ENCODE measurements at places on chromosomes 11 and 22. TPM values are rescaled to one million over a fixed set of nuclear protein-coding genes. Genes with fewer than 3 reads are reported as not detected.

DNA sequence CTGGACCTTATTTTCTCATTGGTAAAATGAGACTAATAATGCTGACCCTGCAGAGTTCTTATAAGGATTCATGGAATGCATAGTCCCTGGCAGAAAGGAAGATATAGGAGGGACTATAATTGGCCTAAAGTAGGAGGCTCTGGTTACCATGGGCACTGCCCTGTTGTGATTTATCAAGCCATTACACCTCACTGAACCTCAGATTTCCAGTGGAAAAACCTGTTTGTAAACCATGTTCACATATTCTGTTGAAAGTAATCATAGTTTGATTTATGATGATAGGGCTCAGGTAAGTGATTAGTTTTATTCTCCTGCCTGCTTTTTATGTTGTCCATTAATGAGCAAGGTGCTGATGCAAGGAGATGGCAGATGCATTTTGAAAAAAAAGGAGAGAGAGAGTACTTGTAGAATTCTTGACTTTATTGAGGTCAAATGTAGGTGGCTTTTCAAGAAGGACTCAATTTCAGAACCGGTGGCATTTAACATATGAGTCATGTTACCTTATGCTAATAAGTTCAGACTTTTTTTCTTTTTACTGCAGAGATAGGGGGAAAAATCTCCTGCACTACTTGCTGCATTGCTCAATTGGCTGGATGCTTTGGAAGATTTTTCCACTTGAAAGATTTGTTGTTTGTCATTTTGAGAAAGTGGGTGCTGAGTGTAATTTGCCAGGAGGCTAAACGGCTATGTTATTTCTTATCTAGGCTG lies 14.6 kb downstream of the NF2 start:
- H3K27ac ChIP-seq: no peak overlapping the region
- no peaks in the 10 kb centered on the region for H3K4me1 ChIP-seq
- H3K27me3 ChIP-seq: no peaks in the 10 kb centered on the region
- DNase-seq: no peak
- H3K36me3 ChIP-seq: no peaks in the 10 kb centered on the region
- H3K4me3 ChIP-seq: no peak overlapping the region

Gene APOC3
- not detected for total RNA-seq

Gene MMP10
- not detected for total RNA-seq

- no peaks in the 10 kb centered on the region for H3K36me3 ChIP-seq
- no peak for DNase-seq
- no peaks in the 10 kb centered on the region for H3K4me1 ChIP-seq
Measured at GRCh38 chr11:119518746-119519730, 96.1 kb upstream of the THY1 start.

- peak overlapping the region; percentile 95 for H3K27ac ChIP-seq
- peaks cover 43% of the 10 kb centered on the region for H3K4me1 ChIP-seq
- peak overlapping the region; percentile 72 for H3K4me3 ChIP-seq
- no peak for DNase-seq
Measured at GRCh38 chr22:21568347-21569075, 997 bp downstream of the UBE2L3 start.

DNA sequence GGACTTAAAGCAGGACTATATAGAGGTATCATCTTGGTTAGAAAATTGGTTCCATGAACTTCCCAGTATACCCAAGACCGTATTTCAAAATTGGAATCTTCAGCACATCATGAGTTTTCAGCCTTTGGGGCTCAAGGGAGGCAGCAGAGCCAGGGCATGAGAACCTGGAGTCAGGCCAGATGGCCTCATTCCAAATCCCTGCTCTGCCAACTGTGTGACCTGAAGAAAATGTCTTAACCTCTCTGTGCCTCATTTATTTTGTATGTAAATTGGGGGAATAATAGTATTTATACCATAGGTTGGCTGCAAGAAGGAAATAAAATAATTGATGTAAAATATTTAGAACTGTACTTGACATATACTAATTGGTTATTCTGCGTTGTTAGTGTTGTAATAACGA lies 987.6 kb downstream of the TBC1D22A start:
- H3K27me3 ChIP-seq: no peaks in the 10 kb centered on the region
- no peaks in the 10 kb centered on the region for H3K4me1 ChIP-seq
- DNase-seq: no peak

DNA sequence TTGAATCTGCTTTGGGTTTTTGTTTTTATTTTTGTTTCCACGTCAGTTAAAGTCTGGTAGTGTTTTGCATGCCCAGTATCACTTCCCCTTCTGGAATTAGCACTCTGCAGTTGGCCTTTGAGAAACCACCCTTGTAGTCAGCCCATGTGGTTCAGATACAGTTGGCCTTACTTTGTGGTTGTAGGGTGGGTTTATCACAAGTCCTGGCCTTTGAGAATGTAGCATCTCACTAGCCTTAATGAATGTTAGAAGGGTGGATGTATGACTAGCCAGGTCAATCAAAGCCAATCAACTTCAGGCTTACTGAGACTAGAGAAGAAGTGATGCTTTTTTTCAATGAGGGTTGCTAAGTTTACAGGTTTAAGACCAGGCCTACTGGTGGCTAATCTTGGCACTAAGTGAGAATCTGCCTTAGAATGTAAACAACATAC lies 19.8 kb downstream of the ARL14EP start:
- DNase-seq: no peak
- no peak overlapping the region for H3K4me3 ChIP-seq
- H3K27ac ChIP-seq: no peak overlapping the region
- H3K4me1 ChIP-seq: no peaks in the 10 kb centered on the region
- H3K36me3 ChIP-seq: peaks cover 8% of the 10 kb centered on the region

GRCh38 chr11:16000065-16000464 lies 356.3 kb downstream of the SOX6 start:
- no peak for DNase-seq
- no peak overlapping the region for H3K27ac ChIP-seq
- H3K27me3 ChIP-seq: no peaks in the 10 kb centered on the region
- no peaks in the 10 kb centered on the region for H3K36me3 ChIP-seq
- no peak overlapping the region for H3K4me3 ChIP-seq

GRCh38 chr11:1889224-1889930 lies 2.3 kb downstream of the PRR33 start:
- peak overlapping the region; percentile 73 for H3K27ac ChIP-seq
- H3K27me3 ChIP-seq: no peaks in the 10 kb centered on the region
- DNase-seq: peak; percentile 83

Gene C11orf87
- not detected for total RNA-seq

Gene SLC22A9
- not detected for total RNA-seq

- no peak overlapping the region for H3K27ac ChIP-seq
- H3K4me3 ChIP-seq: no peak overlapping the region
- H3K4me1 ChIP-seq: no peaks in the 10 kb centered on the region
- no peaks in the 10 kb centered on the region for H3K36me3 ChIP-seq
- DNase-seq: no peak
- H3K27me3 ChIP-seq: no peaks in the 10 kb centered on the region
Measured at GRCh38 chr11:11757909-11758308, 83.9 kb upstream of the USP47 start.

Gene ALX4
- not detected for total RNA-seq

Gene MYEOV
- 0.32 TPM for total RNA-seq

- no peaks in the 10 kb centered on the region for H3K27me3 ChIP-seq
- H3K27ac ChIP-seq: no peak overlapping the region
- H3K4me1 ChIP-seq: no peaks in the 10 kb centered on the region
- DNase-seq: no peak
Measured at GRCh38 chr11:125224391-125225021, 60.0 kb downstream of the PKNOX2 start.

GRCh38 chr11:72478669-72479068 lies 44.3 kb upstream of the CLPB start:
- peaks cover 3% of the 10 kb centered on the region for H3K4me1 ChIP-seq
- no peaks in the 10 kb centered on the region for H3K27me3 ChIP-seq
- no peak for DNase-seq
- no peak overlapping the region for H3K27ac ChIP-seq
- no peak overlapping the region for H3K4me3 ChIP-seq

GRCh38 chr11:63508009-63508408 lies 2.1 kb downstream of the LGALS12 start:
- no peak overlapping the region for H3K27ac ChIP-seq
- no peak for DNase-seq
- no peaks in the 10 kb centered on the region for H3K27me3 ChIP-seq

- H3K36me3 ChIP-seq: no peaks in the 10 kb centered on the region
- H3K4me3 ChIP-seq: no peak overlapping the region
- H3K4me1 ChIP-seq: no peaks in the 10 kb centered on the region
- H3K27me3 ChIP-seq: no peaks in the 10 kb centered on the region
Measured at GRCh38 chr11:104443387-104443786, 279.4 kb upstream of the PDGFD start.

DNA sequence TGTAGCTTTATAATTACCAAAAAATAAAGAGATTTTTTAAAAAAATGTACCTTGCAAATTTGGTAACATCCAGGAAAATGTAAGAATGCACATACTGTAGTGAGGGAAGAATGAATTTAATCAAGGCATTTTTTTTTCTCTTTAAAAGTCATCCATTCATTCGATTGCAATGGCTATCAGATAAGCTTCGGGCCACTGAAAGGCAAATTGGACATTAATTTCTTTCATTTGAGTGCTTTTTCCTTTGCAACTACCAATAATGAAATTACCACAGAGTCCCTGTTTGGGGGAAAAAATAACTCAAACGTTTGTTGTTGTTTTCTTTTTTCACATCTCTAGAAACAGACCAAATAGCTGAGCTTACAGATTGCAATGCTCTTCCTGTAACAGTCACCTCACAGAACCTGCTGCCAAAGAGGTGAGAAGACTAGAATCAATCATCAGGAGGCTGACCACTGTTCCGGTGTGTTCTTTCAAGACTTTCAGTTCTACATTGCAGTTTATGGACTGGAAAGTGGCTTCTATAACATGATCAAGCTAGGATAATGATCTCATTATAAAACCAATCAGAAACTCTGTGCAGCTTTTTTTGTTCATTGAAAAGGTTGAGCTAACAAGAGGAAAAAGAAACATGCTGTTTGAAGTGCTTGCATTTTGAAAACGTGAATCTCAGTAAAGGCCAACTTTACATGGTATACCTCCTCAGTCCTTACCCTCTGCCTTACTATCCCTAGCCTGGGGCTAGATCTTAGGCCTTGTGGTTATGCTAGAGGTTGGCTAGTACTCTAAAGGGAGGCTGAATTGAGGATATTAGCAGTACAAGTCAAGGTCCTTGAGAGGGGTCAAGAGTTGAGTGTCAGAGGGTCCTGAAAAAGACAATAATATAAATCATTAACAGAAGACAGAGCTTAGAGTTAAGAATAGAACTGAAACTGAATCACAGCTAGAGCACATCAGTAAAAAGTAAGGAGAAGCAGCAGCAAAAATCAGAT lies 1276.1 kb downstream of the LRRC4C start:
- no peaks in the 10 kb centered on the region for H3K27me3 ChIP-seq
- no peak for DNase-seq
- H3K4me3 ChIP-seq: no peak overlapping the region
- no peaks in the 10 kb centered on the region for H3K36me3 ChIP-seq
- no peaks in the 10 kb centered on the region for H3K4me1 ChIP-seq

DNA sequence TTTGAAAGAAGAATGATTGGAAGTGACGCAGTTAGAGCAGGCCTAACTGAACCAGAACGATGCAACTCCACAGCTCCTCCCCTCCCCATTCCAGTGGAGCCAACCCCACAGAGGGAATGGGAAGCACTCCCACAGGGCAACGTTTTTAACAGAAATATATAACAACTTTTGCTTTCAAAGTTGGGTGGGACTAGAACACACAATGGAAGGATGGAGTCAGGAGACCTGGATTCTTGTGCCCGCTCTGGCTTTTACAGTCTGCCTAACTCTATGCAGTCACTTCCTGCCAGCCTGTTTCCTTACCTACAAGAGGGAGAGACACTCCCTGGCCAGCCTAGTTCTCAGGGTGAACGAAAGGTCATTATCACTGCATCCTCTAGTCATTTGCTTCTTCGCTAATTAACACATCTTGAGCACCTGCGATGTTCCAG lies 75.5 kb downstream of the PACSIN2 start:
- no peak overlapping the region for H3K27ac ChIP-seq
- no peak for DNase-seq
- H3K27me3 ChIP-seq: no peaks in the 10 kb centered on the region
- H3K36me3 ChIP-seq: no peaks in the 10 kb centered on the region
- H3K4me3 ChIP-seq: no peak overlapping the region
- H3K4me1 ChIP-seq: no peaks in the 10 kb centered on the region

All from naive thymus-derived CD4-positive, alpha-beta T cell (primary cell).